ENCODE measurements at places on chromosomes 7 and 10.

DNA sequence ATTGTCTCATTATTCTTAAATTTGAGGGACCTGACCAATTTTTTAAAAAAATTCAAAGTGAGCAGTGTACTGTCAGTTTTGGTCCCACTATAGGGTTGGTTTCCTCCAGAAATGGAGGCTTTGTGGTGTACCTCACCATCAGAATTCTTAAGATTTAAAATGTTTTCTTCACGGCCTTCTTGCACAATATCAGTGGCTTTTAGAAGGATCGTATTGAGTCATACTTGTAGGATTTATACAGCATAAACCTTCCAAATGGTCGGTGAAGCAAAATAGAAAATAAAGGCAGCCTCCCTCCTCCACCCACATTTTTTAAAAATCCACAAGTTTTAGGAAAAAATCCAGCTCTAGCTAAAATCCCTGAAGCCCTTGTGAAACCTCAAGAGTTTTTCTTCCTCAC is 126.4 kb downstream of the RNLS start:
- no peak for DNase-seq

- no peak for DNase-seq
Measured at GRCh38 chr7:14630048-14630447, 272.5 kb downstream of the DGKB start.

DNA sequence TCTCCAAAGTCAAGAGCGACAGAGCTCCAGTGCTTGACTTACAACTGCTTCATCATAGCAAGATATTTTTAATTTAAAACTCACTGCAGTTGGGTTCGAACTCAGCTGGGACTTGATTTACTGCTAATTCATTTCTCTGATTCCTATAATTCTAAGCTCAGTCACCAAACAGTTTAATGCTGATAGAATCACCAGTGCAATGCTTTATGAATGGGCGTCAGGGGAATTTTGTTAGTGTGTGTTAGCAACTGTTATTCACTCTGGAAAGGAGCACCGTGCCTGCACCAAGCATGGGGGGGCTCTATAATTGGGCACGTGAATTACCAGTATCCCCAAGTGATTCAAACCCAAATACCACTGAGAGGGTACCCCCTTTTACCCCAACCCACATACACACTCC is 10.4 kb downstream of the PLXNA4 start:
- no peak for DNase-seq

DNA sequence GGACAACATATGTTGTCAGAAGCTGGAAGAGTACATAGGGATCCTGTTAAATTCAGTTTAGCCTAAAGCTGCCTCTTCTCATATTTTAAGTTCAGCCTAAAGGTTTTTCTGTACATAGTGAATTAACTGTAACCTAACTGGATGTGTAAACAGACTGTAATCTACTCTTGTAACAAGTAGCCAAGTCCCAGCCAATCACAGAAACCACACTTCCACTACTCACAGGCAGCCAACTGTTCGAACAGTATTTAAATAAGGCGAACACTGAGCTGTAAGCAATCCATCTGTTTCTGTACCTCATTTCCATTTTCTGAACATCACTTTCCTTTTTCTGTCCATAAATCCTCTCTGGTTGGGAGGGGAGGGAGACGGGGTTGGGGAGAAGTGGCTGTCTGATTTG is 15.0 kb upstream of the STN1 start:
- DNase-seq, result no peak
